Endothelial cell (in vitro differentiated cells): ENCODE measurements at places on chromosomes 11 and 22. TPM values are rescaled to one million over a fixed set of nuclear protein-coding genes. Genes with fewer than 3 reads are reported as not detected.
A peak's percentile ranks its signal among the peaks of the same experiment; 100 is the strongest.

DNA sequence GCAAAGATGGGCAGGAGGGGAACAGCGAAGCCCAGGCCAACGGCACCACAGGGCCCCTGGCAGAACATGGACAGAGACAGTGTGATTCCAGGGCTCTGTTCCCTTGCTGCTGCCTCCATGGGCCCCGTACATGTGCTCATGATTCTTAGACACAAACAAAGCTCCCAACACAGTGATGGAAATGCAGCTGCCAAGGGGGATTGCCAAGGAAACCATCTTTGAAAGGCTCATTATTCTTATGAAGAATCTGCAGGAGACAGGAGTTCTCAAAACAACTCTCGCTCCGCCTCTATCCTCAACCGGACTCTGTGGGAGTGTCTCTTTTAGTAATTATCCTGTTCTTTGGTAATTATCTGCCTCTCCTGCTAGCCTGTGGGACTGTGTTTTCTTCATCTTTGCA, 32.2 kb downstream of the SERPINH1 start:
- no peak overlapping the region for H3K4me3 ChIP-seq
- no peaks in the 10 kb centered on the region for H3K36me3 ChIP-seq
- peaks cover 3% of the 10 kb centered on the region for H3K27me3 ChIP-seq
- H3K4me1 ChIP-seq: peaks cover 29% of the 10 kb centered on the region

DNA sequence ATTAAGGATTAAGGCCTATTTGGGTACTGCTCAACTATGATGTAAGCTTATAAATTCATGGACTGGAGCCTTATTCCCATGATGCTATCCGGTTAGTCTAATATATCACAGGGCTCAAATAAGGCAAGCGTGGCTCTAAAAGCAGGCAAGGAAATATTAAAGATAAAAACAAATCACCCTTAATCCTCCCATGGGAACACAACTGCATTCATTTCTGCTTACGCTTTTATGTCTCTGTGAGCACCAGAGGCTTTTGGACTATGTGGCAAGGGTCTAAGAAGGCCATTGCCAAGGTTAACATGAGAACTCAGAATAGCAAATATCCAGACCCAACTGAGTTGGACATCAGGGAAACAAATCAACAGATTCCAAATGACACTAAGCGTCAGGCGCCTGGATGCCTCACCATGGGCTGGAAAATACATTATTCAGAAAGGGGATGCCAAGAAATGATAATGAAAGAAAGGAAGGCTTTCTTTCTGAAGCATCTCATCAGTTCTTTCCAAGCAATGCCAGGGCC, 138.1 kb downstream of the SLC1A2 start:
- H3K4me3 ChIP-seq: no peak overlapping the region
- H3K36me3 ChIP-seq: no peaks in the 10 kb centered on the region
- no peak for DNase-seq
- H3K4me1 ChIP-seq: no peaks in the 10 kb centered on the region
- H3K27me3 ChIP-seq: peaks cover 5% of the 10 kb centered on the region

DNA sequence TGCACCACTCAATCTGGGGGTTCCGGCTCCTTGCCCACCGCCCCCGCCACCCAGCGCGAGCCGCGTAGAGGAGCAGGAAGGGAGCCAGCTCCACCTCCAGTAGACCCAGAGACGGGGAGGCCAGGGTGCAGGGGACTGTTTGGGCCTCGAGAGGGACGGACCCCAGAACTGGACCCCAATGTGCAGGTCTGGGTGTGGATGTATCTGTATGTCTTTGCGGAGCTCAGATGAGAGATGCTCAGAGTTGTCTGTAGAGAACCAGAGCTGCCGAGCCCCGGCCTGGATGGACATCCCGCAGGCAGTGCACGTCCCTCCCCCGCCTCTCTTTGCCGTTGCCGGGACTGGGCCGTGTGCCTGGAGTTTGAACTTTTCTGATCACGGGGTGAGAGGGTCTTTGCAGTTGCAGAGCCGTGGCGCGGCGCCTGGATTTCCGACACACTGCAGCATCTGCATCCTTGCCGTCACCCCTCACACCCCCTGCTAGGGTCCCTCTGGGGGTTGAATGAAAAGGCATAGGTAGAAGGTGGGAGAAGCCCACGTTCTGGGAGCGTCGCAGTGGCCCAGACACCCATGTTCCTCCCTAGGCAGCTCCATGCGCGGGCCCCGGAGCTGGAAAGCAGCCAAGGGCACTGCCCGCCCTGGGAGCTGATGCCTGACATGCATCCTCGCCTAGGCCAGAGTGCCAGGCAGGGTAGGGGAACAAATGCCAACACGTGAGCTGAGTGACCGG, 105.2 kb downstream of the KCNQ1 start:
- H3K4me3 ChIP-seq: no peak overlapping the region
- peaks cover 4% of the 10 kb centered on the region for H3K36me3 ChIP-seq
- no peak for DNase-seq

KRTAP5-1 gene
- not detected for total RNA-seq

GRCh38 chr11:120694726-120695125, 183.2 kb downstream of the GRIK4 start:
- H3K4me1 ChIP-seq: peaks cover 12% of the 10 kb centered on the region
- H3K27me3 ChIP-seq: peaks cover 13% of the 10 kb centered on the region
- no peaks in the 10 kb centered on the region for H3K36me3 ChIP-seq
- no peak for DNase-seq

GRCh38 chr22:38260761-38261681, 11.8 kb downstream of the TMEM184B start:
- peaks cover 5% of the 10 kb centered on the region for H3K27me3 ChIP-seq
- peaks cover 4% of the 10 kb centered on the region for H3K36me3 ChIP-seq

DNA sequence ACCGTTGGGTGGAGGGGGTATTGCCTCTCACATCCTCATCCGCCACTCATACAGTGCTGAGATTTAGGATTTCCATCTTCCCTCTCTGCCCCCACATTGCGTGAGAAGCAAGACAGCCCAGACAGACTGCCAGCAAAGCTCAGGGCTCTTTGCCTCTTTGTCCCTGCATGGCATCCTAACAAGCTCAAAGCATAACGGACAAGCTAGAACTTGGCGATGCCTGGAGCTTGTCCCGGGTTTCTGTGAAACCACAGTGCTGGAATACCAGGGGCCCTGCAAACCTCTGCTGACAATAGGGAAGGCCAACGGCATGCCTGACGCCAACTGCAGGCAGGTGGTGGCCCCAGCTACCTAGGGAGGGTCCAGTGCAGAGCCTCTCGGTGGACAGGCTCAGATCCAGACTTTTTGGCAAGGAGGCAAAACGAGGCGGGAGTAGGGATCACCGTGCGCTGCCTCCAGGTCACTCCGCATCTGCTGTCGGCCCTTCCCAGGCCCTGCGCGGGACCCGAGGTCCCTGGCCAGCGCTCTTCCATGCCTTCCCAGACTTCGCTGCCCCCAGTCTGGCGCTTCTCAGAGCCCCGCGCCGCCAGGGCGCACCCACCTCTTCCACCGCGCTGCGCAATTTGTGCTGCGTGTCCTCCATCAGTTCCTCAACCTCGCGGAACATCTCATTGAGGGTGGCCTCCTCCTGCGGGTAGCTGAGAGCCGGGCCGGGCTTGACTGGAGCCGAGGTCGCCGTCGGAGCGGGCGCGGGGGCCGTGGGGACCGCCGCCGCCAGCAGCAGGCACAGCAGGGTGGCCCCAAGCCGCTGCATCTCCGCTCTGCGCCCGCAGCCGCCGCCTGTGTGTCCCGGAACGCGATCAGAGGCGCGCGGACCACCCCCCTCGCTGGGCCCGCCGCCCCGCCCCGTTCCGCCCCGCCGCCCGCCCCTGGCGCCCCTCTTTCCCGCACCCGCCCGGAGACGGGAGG, at the start of gene DKK3:
Gene DKK3, minus strand, starts transcription at position 858 of the 969 bp plus-strand sequence. Its CDS starts 44 bp downstream, at position 814.
- peak within 1 kb of the TSS; percentile 48 for H3K27ac ChIP-seq
- peaks cover 13% of the 10 kb centered on the region for H3K27me3 ChIP-seq
- no peaks in the 10 kb centered on the region for H3K36me3 ChIP-seq
- H3K4me3 ChIP-seq: peak within 1 kb of the TSS; percentile 89
- peak; percentile 16 for DNase-seq

DNA sequence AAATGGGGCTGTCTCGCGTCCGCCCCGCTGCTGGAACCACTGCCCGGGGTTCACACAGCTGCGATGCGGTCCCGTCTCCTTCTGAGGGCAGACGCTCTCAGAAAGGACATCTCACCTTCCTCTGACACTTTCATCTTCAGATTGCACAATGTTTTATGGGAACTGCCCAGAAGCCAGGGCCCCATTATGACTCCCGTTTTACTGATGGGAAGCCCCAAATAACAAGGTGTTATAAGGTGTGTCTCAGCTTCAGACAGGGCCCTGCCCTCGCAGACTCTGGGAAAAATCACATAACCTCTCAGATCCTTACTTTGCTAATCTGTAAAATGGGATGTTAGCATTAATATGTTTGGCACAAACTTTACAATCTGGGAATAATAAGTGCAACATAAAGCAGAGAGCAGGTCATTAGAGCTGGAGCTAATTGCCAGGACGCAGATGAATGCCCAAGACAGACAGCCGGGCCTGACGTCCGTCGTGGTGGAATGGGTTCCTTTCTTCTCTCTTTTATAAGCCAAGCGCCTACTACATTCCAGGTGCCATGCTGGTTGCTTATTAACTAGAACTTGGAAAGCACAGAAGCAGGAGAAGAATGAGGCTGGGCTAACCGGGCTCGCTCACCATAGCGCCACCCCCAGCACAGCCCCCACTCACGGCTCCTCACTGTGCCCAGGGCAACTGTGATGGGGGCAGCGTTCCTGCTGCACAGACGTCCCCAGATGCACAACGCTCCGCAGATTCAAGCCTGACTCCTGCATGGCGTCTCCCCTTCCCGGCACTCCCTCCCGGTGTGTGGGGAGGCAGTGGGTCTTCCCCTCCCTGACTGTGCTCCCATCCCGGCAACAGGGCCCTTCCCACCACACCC, 43.8 kb downstream of the TRMU start:
- H3K36me3 ChIP-seq: peaks cover 22% of the 10 kb centered on the region
- DNase-seq: no peak

GRCh38 chr11:39374963-39375698, 2084.3 kb downstream of the LRRC4C start:
- H3K36me3 ChIP-seq: no peaks in the 10 kb centered on the region
- H3K27ac ChIP-seq: no peak overlapping the region
- DNase-seq: peak; percentile 7
- H3K4me1 ChIP-seq: no peaks in the 10 kb centered on the region
- H3K4me3 ChIP-seq: no peak overlapping the region

DNA sequence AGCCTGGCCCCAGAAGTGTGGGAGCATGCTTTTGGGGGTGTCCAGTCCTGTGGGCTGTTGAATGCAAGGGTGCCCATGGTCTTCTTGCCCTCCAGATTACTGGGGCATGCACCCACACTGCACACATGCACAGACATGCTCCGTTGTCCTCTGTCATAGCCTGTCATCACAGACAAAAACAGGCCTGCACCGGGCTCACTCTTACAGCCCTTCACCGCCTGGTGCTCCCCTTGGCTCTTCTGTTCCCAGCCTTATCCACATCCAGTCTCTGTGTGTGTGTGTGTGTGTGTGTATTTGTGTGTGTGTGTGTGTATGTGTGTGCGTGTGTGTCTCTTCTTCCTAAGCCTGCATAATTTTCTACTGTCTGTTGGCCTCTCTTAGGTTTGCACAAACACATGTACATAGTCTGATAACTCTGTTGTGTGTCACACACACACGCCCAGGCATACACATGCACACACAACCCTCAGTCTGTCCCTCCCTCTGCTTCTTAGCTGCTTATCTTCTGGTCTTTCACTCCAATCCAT, 23.4 kb upstream of the NECTIN1 start:
- H3K36me3 ChIP-seq: no peaks in the 10 kb centered on the region
- peaks cover 13% of the 10 kb centered on the region for H3K27me3 ChIP-seq
- DNase-seq: no peak
- no peak overlapping the region for H3K27ac ChIP-seq
- H3K4me1 ChIP-seq: peaks cover 6% of the 10 kb centered on the region

OR9G4 gene
- not detected for total RNA-seq
